Large intestine (tissue), 12 donors: ENCODE measurements at places on chromosomes 1 and 21. TPM values are rescaled to one million over a fixed set of nuclear protein-coding genes. Genes with fewer than 3 reads are reported as not detected.

SLC9C2 gene
- polyA plus RNA-seq = 0.06 TPM

RBM15 gene
- 13.1 TPM for polyA plus RNA-seq

AVPR1B gene
- 0.81 TPM for polyA plus RNA-seq

MAPKAPK2 gene
- polyA plus RNA-seq = 79.6 TPM

CASQ2 gene
- 1.8 TPM for polyA plus RNA-seq

MTARC2 gene
- polyA plus RNA-seq = 93.5 TPM

DBT gene
- 10.8 TPM for polyA plus RNA-seq

FAM110D gene
- polyA plus RNA-seq = 0.51 TPM

CD52 gene
- polyA plus RNA-seq = 25.3 TPM

PGBD5 gene
- polyA plus RNA-seq = 1.6 TPM

SMYD3 gene
- 12.0 TPM for polyA plus RNA-seq

SPRR2G gene
- not detected for polyA plus RNA-seq

BEND5 gene
- 7.7 TPM for polyA plus RNA-seq

FAM177B gene
- polyA plus RNA-seq = 5.5 TPM

CLCA4 gene
- polyA plus RNA-seq = 0.04 TPM

IGSF5 gene
- polyA plus RNA-seq = 0.67 TPM

FNDC5 gene
- 11.0 TPM for polyA plus RNA-seq

VAV3 gene
- 18.3 TPM for polyA plus RNA-seq

AMY1B gene
- polyA plus RNA-seq = not detected

CCDC185 gene
- polyA plus RNA-seq = not detected

MROH7 gene
- polyA plus RNA-seq = 25.1 TPM

KIAA1614 gene
- 2.1 TPM for polyA plus RNA-seq

WNT3A gene
- not detected for polyA plus RNA-seq

C1orf185 gene
- not detected for polyA plus RNA-seq

METTL13 gene
- polyA plus RNA-seq = 28.2 TPM

SERINC2 gene
- polyA plus RNA-seq = 65.3 TPM

SERTAD4 gene
- 2.2 TPM for polyA plus RNA-seq

ETV3L gene
- polyA plus RNA-seq = not detected

ATP1A4 gene
- 0.27 TPM for polyA plus RNA-seq

MLLT11 gene
- 17.4 TPM for polyA plus RNA-seq

SPRR2F gene
- 1.3 TPM for polyA plus RNA-seq

RGS4 gene
- 8.1 TPM for polyA plus RNA-seq

TMEM240 gene
- polyA plus RNA-seq = 3.9 TPM

HSPB7 gene
- polyA plus RNA-seq = 13.2 TPM

VASH2 gene
- polyA plus RNA-seq = 5.1 TPM

INTS3 gene
- 62.3 TPM for polyA plus RNA-seq

URB2 gene
- polyA plus RNA-seq = 6.7 TPM

OR6N1 gene
- polyA plus RNA-seq = not detected

UBE2J2 gene
- 52.9 TPM for polyA plus RNA-seq

ZZZ3 gene
- polyA plus RNA-seq = 48.4 TPM

SPATA21 gene
- not detected for polyA plus RNA-seq

MEX3A gene
- polyA plus RNA-seq = 8.4 TPM
